Islet precursor cell (in vitro differentiated cells): ENCODE measurements at places on chromosomes 2 and 18.
A peak's percentile ranks its signal among the peaks of the same experiment; 100 is the strongest.

DNA sequence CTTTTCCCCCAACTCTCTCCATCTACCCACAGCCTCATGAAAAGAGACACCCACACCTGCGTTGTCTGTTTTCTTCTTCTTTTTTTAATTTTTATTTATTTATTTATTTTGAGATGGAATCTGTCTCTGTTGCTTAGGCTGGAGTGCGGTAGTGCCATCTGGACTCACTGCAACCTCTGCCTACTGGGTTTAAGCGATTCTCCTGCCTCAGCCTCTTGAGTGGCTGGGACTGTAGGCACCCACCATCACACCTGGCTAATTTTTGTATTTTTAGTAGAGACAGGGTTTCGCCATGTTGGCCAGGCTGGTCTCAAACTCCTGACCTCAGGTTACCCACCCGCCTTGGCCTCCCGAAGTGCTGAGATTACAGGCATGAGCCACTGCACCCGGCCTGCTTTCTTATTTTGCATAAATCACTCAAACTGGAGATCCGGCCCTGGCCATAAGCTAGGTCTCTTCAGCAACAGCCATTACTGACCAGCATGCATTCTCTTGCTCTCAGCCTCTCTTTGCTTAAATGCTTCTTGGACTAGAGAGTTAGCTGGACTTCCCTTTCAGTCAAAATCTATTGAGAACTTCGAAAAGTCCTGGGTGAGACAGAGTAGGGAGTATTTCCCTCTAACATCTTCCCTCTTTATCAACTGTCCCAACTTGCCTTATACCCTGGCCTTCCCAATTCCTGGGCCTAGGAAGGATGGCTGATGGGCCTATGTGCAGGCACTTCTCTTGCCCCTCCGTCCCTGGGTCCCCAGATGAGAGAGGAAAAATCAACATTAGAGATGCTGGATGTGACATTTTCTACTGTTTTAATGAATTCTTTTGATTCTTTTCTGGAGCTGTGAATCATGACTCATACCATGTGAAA is 27.3 kb downstream of the MYCN start:
- no peak for DNase-seq

- DNase-seq: peak; percentile 45
These were observed 193.4 kb upstream of the HDAC4 start for GRCh38 chr2:239594019-239594771.

- DNase-seq: no peak
These were observed 296.1 kb downstream of the EPHA4 start for GRCh38 chr2:221276033-221276432.

DNA sequence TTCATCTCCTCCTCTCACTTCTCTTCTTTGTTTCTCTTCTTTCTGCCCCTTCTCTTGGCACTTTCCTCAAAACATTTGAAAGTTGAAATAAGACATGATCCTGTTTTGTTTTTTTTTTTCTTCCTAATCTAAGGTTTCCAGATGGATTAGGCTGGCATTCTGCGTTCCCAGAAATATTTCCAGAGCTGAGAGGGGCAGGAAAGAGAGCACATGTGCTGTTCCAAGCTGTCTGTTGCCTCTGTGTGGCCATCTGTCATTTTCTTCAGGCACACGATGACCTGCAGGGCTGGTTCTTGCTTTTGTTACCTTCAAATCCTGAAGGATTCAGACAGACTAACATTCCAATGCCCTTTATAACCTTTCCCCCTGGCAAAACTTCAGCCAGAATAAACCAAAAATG is 142.9 kb downstream of the RNF144A start:
- no peak for DNase-seq

DNA sequence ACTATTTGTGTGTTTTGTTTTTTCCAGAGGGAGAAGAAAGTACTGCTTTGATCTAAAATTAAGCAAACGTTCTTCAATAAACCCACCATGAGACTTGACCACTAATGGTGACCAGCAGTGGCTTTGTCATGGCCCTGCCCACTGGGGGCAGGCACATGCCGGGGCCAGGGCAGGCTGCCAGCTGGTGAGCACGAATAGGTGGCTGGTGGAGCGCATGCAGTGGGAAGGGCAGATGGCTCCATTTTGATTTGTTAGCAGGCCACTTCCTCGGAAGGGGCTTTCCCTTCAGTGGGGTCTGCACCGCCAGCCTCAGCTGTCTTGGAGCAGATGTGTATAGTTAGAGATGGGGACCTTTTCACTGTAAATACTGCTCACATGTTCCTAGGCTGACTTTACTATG is 277.1 kb downstream of the SOX11 start:
- peak; percentile 27 for DNase-seq

GRCh38 chr2:75548036-75548573 is 12.6 kb downstream of the EVA1A start:
- no peak for DNase-seq

GRCh38 chr18:67241299-67241698 is 275.2 kb downstream of the DSEL start:
- DNase-seq: no peak

DNA sequence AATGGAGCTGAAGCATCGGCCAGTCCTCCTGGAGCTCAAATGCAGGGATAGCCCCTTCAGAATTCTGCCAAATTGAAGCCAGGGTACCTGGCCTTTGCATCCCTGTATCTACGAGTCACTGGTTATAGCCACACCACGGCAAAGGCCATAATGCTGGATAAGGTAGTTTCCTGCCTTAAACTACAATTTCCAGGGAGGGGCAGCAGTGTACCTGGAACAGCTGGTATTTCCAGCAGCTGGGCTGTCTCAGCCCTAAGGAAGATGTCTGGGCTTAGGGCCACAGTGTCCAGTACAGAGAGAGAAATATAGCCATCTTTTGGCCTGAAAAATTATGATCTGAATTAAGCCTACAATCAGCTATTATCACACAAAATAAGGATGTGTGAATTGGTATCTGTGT is 180.3 kb downstream of the GCA start:
- DNase-seq: peak; percentile 77

DNA sequence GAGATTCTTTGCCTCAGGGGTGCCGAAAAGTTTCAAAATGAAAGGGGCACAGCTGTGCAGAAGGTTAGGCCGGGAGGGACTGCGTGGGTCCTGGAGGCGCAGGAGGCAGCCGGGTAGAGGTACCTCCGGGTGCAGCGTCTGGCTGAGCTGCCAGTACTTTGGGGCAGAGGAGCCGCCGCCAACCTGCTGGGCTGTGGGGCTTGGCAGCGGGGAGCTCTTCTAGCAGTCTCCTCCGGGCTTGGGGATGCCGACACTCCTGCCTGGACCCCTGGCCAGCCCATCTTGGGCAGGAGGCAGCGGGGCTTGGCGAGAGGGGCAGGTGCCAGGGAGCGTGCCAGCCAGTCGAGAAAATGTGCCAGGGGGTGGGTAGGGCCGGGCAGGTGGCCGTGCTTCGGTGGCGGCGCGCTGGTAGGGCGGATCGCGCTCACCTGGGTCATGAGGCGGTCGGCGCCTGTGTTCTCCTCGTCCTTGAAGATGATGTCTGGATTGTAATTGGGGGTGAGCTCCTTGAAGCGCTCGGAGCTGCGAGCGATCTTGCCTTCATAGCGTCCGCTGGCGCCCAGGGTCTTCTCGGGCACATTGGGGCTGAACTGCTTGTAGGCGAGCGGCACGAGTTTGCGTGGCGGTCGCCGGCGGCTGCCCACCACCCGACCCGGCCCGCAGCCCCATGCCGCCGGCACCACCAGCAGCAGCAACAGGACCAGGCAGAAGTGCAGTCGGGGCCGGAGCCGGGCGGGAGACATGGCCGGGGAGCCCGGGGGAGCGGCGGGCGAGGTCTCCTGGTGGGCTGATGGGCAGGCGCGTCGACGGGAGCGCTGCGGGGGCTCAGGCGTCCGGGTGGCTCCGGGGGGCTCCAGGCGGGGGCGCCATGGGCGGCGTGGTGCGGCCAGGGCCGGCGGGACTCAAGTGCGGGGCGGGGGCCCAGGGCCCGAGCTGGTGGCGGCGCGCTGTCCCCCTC is 717 bp downstream of the IHH start:
- no peak for DNase-seq

- no peak for DNase-seq
These were observed 2.8 kb downstream of the SLC30A6 start for GRCh38 chr2:32168513-32168912.

DNA sequence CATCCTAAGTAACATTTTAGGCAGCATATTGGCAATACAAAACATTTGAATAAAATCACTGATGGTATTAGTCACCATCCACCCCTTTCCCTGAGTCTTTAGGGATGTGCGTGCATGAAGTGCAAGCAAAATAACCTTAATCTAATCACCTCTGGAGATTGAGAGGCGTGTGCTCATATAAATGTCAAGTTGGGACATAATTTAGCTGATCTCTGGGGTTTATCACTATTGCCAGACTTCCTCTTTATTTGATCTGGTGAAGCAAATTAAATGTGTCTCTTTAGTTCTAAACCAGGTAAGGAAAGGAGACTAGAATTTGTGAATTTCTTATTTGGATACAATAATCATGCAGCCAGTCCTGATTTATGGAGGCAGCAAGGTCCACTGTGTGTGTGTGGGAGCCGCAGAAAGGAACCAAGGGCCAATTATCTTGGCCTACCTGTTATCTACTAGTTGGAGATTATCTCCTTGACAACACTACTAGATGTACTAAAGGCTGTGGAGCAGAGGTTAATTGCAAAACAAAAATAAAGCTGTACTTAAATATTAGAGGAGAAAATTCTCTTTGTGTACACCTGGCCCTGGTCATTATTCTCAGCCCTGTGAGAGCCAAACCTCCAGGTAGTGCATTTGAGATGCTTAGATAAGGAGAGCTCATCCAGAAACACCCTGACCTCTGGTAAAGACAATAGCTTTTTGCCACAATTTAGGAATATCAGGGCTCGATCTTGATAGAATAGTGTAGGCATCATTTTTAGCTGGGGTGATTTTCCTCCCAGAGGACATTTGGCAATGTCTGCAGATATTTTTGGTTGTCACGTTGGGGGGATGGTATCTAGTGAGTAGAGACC is 78.2 kb downstream of the HRH4 start:
- no peak for DNase-seq

DNA sequence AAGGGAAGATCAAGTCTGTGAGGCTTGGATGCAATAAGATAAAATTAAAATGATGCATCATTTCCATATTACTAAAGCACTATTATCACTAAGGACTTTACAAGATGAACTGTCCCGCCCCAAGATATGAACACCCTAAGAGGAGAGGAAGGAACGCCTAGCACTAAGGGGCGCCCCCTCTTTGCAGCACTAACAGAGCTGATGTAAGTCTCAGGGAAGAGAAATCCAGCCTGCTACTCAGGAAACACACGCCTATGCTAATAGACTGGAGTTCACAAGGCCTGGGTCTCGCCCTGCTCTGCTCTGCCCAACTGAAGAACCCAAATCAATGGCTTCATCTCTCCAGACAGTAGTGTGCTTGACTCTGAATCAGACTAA is 6.1 kb downstream of the INO80C start:
- peak; percentile 80 for DNase-seq

DNA sequence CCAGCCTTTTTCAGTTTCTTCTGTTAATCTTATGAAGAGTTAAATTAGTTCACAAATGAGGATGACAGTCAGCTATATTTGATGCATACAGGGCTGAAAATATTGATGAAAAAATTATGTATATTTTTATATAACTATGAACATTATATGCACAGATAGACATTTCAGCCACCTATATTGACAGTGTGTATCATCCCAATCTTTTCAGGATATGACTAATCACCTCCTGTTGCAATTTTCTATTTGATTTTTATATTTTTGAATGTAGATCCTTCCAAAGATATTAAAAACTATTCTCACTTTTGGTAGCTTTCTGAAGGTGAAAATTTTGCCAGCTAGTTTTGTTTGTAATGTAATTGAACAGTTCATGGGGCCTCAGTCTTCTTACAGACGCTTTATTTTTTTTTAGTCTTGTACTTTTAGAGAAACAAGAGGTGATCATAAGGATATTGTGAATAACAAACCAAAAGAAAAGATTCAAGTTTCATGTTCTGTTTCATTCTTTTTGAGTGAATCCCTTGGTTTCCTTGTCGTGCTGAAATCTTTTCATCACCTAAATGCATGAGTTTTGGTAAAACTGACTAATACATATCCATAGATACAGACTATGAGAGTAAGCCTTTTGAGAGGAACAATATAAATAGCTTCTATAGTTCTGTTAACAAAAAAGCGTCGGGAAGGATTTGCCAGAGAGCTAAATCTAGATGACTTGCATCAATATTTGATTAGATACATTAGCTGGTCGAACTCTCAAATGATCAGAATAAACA is 123.1 kb downstream of the ARHGAP15 start:
- no peak for DNase-seq
